ENCODE measurements at places on chromosomes 7 and 10.

GRCh38 chr7:54084340-54084739 lies 457.8 kb upstream of the VSTM2A start:
- DNase-seq: no peak

- DNase-seq: no peak
Observed at GRCh38 chr7:98626460-98627412, 9.7 kb downstream of the NPTX2 start.

GRCh38 chr7:157006829-157007469 lies 3.5 kb downstream of the MNX1 start:
- DNase-seq: no peak

- DNase-seq: peak; percentile 85
Observed at GRCh38 chr7:1555046-1555812, 776 bp downstream of the TMEM184A start.

- peak; percentile 8 for DNase-seq
Observed at GRCh38 chr7:40232242-40232893, 97.6 kb downstream of the SUGCT start.

- peak; percentile 26 for DNase-seq
Observed at GRCh38 chr7:82284936-82285519, 158.5 kb downstream of the CACNA2D1 start.

DNA sequence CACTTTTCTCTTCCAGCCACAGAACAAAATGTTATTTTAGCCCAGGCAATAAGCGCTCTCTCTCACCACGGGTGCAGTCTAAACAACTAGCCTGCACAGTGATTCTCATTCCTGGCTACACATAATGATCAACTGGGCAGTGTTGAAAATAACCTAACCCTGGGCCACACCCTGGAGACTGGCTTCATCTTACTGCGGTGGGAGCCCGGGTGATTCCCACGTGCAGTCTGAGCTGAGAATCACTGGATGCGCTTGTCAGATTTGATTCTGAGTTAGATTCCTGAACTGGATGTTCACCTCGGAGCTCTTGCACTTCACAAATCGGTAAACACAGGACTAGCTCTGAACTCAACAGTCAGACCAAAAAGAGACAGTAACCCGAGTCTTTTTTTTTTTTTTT lies 14.9 kb downstream of the ZC3HAV1 start:
- DNase-seq: no peak

DNA sequence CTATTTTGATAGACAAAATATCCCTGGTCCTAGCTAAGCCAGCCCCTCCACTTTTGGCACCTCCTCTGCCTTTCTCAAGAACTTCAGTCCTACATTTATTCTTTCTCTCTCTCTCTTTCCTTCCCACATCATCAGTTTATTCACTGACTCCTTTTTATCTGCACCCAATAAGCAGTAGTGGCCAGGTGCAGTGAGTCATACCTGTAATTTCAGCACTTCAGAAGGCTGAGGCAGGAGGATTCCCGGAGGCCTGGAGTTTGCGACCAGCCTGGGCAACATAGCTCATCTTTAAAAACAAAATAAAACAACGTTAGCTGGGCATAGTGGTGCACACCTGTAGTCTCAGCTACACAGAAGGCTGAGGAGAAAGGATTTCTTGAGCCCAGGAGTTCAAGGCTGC lies 19.4 kb upstream of the NRP1 start:
- DNase-seq: no peak

DNA sequence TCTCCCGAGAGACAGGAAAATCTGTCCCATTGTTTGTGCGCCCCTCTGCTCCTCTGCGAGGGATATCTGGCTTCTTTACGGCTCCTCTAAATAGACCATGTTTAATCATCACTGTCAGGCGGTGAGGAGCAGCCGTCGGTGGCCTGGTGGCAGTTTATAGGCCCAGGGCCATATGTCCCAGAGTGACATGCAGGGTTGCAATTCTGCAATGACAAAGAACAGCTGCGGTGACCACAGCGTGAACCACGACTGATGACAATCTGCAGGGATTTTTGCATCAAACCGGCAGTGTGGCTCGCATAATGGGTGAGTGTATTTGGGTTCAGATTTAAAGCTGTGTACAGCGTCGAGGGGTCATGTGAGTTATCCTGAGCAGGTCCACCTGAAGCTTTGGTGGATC lies 41.5 kb downstream of the GATA3 start:
- DNase-seq: no peak

- no peak for DNase-seq
Observed at GRCh38 chr7:50331564-50332208, 27.2 kb downstream of the IKZF1 start.

DNA sequence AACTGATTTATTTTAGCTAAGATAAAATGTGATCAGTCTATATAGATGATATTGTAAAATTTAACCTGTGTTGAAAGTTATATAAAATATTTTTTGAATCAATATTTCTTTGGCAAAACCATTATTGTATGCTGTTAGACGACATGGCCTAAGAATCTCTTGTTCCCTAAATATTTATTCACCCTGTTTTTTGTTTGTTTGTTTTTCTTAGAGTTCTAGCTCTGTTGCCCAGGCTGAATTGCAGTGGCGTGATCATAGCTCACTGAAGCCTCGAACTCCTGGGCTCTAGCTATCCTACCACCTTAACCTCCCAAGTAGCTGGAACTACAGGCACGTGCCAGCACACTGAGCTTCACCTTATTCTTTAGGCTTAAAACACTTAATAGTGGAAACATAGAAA lies 410.7 kb downstream of the ARL4A start:
- DNase-seq: no peak

DNA sequence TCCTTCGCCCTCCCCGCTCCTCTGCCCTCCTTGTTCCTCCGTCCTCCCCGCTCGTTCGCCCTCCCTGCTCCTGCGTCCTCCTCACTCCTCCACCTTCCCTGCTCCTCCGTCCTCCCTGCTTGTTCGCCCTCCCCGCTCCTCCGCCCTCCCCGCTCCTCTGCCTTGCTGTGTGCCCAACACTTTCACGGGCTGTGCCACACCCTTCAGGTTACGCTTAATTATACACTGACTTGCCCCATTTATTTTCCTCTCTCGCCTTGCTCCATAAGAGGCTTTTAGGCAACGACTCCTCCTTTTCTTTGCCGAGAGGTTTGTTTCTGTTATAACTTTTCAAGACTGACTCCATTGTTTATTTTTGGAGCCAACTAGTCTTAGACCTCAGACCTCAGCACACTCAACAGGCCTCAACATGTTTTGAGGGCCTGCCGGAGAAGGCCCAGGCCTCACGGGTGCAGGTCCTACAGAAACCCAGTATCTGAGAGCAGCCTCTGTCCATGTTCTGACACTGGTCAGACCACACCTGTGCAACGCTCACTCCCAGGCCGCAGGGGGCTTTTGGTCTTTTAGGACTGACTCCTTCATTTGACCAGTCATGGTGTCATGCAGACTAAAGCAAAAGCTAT lies 18.2 kb upstream of the PRKAG2 start:
- no peak for DNase-seq

GRCh38 chr7:46315891-46316290 lies 394.8 kb upstream of the IGFBP3 start:
- DNase-seq: no peak

DNA sequence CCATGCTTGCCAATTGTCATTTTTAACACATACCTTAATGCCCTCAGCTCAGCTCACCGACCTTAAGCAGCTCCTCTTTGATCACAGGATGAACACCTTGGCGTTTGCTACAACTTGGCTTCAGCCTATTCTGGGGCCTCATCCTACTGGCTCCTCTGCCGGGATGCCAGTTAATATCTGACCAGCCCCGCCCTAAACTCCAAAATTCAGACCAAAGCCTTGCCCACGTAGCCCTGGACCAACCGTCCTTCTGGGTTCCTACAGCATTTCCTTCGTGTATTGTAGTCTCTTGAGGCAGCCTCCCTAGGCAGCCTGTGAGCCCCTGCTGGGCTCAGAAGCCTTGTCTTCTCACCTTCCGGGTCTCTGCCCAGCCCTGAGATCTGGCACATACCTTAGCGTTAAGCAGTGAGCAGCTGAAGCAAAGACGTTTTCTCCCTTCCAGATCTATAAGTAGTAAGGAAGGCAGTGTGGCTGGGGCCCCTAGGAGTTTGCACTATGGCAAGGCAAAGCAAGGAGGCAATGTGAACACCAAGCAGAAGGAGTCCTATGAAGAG lies 836 bp downstream of the ENO4 start:
- DNase-seq: no peak

DNA sequence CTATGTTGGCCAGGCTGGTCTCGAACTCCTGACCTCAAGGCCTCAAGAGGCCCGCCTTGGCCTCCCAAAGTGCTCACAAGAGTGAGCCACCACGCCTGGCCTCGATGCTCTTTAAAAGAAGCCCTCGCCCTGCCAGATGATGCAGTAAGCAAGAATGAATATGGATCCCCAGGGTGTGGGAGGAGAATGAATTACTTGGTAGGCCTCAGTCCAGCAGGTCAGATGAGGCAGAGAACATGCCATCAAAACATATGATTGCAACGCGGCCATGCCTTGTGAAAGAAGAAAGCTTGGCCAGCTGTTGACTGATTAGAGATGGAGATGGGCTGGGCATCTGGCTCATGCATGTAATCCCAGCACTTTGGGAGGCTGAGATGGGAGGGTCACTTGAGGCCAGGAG lies 68.7 kb downstream of the CAMK1D start:
- DNase-seq: no peak

GRCh38 chr7:45116048-45116447 lies 4.6 kb upstream of the TBRG4 start:
- DNase-seq: no peak

DNA sequence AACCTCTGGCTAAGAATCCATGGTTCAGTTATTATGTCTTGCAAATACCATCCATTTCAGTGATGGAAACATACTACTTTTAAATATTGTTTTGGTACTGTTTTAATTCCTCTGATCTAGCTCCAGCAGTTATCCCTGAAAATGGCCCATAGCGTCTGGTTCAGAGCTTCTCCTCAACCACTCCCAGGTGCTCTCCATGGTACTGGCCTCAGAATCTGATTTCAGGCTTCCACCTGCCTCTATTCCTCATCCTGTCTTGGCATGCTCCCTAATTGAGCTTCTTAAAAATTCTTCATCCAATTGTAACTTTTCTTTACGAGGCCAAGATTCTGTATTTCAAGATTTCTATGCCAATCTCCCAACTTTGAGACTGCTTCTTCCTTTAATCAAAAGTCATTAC lies 236.3 kb downstream of the HTR7 start:
- DNase-seq: no peak

DNA sequence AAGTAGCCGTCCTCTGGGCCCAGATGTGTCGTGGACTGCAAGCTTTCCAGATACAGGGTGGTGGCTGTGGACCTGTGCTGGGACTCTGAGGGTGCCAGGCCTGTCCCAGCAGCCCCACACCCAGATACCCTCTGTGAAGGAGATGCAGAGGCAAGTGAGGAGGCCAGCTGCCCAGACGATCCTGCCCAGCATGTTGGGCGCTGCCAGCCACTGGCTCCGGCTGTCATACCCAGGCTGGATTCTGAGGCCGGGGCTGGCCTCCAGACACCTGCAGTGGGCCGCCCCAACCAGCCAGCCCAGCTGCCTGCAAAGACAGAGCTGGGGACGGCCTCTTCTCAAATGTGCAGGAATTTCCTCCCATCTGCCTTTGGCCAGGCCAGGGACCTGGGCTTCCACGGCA lies 39.1 kb upstream of the EBF3 start:
- no peak for DNase-seq

- DNase-seq: peak; percentile 83
Observed at GRCh38 chr7:94449151-94449725, 54.5 kb downstream of the COL1A2 start.

GRCh38 chr7:130872756-130873448 lies 138.9 kb upstream of the KLF14 start:
- no peak for DNase-seq

- no peak for DNase-seq
Observed at GRCh38 chr10:45450866-45451265, 76.8 kb downstream of the ALOX5 start.

DNA sequence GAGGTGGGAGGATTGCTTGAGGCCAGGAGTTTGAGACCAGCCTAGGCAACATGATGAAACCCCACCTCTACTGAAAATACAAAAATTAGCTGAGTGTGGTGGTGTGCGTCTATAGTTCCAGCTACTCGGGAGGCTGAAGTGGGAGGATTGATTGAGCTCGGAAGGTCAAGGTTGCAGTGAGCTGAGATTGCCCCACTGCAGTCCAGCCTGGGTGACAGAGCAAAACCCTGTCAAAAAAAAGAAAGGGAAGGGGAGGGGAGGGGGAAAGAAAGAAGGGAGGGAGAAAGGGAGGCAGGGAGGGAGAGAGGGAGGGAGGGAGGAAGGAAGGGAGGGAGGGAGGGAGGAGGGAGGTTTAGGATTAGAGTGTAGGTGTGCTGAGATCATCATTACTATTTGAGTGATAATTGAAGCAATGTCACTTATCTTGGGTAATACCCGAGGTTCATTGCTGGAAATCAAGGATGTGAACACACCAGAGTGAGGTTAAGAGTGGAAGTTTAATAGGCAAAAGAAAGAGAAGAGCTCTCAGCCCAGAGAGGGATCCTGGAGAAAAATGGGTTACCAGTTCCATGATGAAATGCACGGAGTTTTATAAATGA lies 27.6 kb downstream of the VCL start:
- no peak for DNase-seq

DNA sequence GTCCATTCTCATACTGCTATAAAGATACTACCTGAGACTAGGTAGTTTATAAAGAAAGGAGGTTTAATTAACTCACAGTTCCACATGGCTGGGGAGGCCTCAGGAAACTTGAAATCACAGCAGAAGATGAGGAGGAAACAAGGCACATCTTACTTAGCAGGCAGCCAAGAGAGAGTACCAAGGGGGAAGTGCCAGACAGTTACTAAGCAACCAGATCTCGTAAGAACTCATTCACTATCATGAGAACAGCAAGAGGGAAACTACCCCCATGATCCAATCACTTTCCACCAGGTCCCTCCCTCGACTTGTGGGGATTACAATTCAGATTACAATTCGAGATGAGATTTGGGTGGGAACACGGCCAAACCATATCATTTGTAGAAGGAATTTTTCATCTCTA lies 36.3 kb downstream of the NHLRC2 start:
- no peak for DNase-seq

GRCh38 chr7:50721160-50721559 lies 61.5 kb downstream of the GRB10 start:
- DNase-seq: no peak

- DNase-seq: no peak
Observed at GRCh38 chr10:32332299-32332750, 14.6 kb downstream of the EPC1 start.

DNA sequence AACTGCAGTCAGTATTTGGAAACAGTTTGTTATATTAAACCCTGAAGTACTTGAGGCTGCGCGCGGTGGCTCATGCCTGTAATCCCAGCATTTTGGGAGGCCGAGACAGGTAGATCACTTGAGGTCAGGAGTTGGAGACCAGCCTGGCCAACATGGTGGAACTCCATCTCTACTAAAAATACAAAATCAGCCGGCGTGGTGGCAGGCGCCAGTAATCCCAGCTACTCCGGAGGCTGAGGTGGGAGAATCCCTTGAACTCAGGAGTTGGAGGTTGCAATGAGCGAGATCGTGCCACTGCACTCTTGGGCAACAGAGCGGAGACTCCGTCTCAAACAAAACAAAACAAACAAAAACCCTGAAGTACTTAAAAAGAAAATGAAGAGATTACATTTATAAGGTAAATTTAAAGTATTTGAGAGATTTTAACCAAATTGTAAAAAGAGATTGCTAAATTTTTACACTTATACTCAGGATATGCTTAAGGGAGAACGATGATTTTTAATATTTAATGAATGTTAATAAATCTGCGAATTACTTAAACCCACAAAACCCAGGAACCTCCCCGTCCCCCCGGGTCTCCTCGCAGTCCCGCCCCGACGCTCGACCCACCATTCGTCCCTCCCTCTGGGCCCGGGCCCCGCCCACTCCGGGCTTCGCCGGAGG lies 425 bp upstream of the MTG1 start:
- DNase-seq: no peak

Measured in NCI-H2081 (cell line).